ENCODE measurements at places on chromosomes 11 and 22.

GRCh38 chr11:75031771-75032549 is 43.2 kb downstream of the NEU3 start:
- no peak for DNase-seq

DNA sequence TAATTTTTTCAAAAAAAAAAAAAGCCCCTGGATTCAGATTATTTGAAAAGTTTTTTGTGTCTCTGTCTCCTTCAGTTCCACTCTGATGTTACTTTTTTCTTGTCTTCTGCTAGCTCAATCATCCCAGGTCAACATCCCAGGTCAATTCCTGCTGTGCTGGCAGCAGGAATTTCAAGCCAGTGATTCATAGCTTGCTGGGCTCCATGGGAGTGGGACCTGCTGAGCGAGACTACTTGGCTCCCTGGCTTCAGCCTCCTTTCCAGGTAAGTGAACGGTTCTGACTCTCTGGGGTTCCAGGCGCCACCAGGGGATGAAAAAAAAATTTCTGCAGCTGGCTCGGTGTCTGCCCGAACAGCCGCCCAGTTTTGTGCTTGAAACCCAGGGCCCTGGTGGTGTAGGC is 31.4 kb downstream of the PLAAT5 start:
- DNase-seq, result no peak

DNA sequence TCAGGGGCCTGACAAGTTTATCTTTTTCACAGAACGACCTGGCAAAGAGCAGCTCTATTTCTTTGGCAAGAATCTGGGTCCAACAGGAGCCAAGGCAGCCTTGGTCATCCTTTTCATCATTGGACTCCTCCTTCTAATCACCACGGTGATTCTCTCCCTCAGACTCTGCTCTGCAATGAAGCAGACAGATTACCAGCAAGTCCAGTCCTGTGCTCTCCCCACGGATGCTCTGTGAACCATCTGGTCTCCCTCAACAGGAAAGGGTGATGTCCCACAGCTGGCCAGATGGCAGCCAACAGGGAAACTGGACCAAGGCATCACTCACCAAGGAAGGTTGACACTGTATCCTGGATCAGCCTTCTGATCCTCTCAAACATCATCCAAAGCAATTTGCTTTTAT is 17.0 kb upstream of the PANX1 start:
- DNase-seq, result no peak

- DNase-seq, result no peak
Observed at GRCh38 chr11:10310301-10310841, 5.5 kb downstream of the ADM start.
